Fibroblast of skin of abdomen (primary cell): ENCODE measurements at places on chromosomes 11 and 22.

GRCh38 chr11:129612447-129612961, 203.1 kb upstream of the TMEM45B start:
- DNase-seq = no peak

- peak; percentile 36 for DNase-seq
These were observed 8.3 kb downstream of the SEC14L6 start for GRCh38 chr22:30538280-30538679.

DNA sequence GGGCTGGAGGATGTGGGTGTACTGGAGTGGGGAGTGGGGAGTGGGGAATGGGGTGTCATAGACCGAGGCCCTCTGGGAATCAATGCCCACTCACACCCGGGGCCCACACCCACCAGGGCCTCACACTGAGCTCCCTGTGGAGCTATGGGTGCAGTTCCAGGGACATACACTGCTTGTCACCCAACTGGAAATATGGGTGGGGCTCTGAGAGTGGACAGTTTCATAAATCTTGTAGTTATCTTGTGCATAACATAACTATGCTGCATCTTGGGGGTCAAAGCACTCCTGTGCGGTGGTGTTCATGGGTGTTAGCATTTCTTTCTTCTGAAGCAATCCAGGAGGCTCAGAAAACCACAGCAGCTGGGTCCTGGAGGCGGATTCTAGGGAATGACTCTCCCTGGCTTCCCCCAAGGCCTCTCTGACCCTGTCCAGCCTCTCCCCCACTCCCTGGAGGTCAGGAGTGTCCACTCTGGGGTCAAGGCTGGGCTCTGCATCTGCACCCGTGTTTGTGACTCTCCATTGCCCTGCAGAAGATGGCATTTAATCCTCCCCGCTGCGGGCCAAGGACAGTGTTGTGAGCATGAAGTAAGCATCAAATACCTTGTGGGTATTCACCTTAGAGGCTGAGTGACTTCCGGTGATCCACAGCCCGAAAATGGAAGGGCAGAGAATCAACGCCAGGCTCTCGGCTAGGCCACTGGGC, 172.5 kb downstream of the CTTN start:
- no peak for DNase-seq

- no peak for DNase-seq
These were observed 10.6 kb downstream of the CDPF1 start for GRCh38 chr22:46239261-46240048.

DNA sequence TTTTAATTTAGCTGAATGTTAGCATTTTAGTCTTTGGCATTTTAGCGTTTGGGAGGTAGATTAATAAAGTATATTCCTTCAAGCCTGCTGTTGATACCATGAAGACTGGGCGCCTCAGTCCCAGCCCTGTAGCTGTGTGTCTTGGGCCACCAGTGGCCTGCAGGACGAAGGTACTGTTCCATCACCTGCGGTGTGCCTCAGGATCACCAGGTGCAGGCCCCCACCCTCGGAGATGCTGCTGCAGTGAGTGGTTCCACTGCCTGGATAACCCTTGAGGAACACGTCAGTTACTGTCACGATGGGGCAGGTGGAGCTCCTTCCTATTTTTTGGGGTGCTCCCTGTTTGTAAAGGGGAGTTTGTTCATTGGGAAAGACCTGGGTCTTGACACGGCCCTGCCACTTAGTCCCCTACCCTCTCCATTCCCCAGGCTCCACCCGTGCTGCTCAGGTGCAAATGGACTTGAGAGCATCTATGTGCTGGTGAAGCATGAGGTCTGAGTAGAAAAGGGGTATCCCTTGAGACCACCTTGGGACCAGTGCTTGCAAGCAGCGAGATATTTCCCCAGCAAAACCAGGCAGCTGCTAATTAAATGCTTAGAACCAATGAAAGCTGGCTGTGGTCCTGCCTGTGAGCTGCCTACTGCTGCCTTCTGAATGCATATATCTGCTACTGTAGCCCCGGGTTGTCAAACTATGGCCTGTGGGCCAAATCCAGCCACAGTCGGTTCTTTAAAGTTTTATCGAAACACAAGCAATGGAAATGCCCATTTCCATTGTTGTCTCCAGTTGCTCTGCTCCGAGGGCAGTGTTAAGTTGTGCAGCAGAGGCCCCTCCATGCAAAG, 28.7 kb downstream of the INCENP start:
- DNase-seq = no peak

DNA sequence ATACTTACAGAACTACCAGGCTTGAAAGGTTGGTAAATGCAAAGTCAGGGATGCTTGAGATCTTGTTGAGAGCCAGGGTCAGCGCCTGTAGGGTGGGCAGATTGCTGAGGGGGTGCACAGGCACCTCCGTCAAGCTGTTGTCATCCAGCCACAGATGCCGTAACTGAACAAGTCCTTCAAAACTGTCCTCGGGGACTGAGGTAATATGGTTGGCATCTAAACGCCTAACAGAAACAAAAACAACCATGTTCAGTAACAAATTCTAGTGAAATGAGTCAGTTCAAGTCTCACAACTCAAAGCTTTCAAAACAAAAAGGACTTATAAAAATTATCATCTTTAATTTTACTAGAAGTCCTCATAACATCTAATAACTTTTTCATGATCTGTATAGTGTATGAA, 22.2 kb upstream of the CCDC34 start:
- DNase-seq = peak; percentile 75

DNA sequence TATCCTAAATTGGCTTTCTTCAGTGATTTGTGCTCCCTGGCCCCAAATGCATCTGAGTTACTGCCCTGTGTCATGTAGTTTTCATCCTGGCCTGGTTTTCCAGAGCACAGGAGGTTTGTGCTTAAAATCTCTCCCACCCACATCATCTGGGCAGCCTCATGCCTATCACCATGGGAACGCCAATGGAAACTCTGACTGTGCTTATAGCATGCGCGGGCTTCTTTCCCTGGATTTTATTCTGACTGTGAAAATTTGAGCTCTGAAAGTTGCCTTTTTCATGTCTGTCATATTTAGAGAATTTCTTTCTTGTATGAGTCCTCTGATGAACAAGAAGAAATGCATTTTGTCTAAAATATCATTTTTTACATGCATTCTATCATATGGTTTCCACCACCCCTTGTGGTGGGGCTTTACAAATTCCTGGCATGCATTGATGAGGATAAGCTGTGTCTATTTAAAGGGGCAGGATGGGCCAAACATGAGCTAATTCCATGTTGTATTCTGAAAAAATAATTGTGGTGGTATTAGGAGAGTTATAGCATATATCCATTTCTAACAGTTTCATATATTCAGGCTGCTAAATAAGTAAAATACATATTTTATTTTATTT, 55.1 kb downstream of the IRAG1 start:
- peak; percentile 64 for DNase-seq

DNA sequence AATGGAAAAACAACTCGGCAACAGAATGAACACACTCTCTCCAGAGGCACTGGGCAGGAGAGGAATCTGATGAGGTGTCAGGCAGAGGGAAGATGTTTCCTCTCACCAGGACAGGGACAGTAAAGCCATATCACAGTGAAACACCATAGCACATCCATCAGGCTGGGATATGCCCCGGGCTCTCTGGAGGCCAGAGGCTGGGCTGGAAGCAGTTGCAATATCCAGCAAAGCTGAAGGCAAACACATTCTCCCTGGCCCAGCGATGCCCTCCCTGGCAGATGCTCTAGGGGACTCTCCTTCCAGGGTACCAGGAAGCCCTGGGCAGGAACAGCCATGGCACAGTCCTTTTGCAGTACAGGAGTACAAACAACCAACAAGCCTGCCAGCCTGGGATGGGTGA, 11.1 kb downstream of the RSPH14 start:
- no peak for DNase-seq

DNA sequence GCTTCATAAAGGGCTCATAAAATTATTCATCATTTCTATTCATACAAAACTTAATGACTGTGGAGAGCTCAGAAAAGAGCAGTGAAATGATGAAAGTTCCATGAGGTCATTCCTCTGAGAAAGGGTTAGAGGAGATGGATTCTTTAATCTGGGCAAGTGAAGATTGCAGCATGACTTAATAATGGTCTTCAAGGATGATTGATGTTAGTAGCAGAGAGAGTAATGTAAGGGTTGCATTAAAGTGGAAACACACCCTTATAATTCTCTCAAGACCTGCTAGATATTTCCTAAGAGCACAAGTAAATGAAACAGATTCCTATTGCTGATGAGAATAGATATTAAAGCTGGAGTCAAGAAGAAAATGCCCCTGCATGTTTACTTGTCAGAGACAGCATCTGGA, 711.6 kb upstream of the ANO5 start:
- no peak for DNase-seq

GRCh38 chr11:13098063-13098462, 88.9 kb downstream of the RASSF10 start:
- no peak for DNase-seq
